SK-N-MC (cell line): ENCODE measurements at places on chromosomes 3 and 15.
A peak's percentile ranks its signal among the peaks of the same experiment; 100 is the strongest.

DNA sequence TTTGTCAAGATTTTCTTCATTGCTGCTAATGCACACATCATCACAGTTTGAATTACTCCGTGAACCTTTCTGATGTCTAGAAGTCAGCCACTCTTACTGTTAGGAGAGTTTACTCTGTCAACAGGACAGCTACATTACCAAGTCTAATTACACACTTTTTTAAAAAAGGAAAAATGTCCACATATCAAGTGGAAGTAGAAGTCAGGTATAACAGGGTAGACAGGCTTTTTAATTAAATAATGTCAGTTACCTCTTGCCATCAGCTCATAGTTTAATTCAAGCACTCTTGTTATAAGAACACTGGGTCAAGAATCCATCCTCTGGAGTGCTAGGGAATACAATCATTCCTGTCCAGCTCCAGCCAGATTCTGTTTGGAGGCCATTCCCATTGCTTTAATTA lies 232.8 kb downstream of the TAFA4 start:
- DNase-seq: no peak

DNA sequence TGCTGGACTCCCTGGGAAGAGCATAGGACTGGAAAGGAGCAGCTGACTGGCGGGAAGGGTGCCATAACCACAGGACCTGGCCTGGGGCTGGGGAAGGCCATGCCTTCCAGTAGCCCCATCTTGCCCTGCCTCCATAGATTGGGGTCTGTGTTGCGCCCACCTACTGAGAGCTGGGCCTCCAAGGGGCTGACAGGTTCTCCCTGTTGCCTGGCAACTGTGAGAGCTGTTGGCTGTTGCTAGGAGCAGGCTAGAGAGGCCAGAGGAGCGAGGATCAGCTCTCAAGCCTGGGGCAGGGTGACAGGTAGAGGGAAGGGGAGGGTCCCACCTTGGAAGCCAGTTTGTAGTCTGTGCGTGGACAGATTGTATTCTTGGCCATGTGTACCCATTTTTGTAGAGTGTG lies 2.8 kb upstream of the GNAI2 start:
- no peak for DNase-seq

GRCh38 chr3:133246773-133247172 lies 153.1 kb upstream of the BFSP2 start:
- DNase-seq: no peak

GRCh38 chr3:146968204-146968651 lies 363.1 kb upstream of the PLSCR5 start:
- DNase-seq: peak; percentile 53

DNA sequence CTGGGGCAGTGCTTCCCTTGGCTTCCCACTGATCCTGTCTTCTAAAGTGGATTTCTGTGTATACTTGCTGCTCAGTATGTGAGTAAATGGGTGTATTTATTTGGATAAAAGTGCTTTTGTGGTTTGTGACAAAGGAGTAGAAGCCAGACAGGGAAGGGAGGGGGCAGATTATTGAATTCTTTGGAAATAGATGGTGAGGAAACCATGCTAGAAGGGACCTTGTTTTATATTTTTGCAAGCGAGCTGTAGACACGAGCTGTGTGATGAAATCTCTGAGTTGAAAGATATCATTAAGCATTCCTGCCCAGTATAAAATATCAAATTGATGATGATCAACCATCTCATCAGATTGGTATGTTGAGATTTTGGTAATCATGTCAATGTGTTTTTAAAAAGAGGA lies 68.9 kb downstream of the DUT start:
- DNase-seq: no peak

DNA sequence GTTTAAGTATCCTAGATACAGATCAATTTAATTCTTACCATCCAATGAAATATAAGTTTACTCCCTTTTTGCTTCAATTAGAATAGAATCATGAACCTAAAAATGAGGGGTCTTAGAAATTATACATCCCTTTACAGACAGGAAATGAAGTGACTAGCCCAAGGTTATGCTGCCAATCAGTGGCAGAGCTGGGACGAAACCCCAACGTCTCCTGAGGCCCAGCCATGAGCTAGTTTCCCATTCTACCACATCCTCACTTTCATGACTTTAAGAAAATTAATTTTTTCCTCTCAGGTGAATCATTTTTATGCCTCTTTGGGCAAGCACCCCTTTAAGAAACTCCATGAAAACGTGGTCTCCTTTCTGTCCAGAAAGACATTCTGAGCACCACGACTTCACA lies 11.2 kb downstream of the LRIG1 start:
- DNase-seq: no peak

- DNase-seq: peak; percentile 16
These were observed 242.8 kb upstream of the UBE2E2 start for GRCh38 chr3:22960105-22960984.

- no peak for DNase-seq
These were observed 230.5 kb downstream of the UNC13C start for GRCh38 chr15:54208786-54209185.

- DNase-seq: no peak
These were observed 147.5 kb downstream of the CTNNB1 start for GRCh38 chr3:41346698-41347270.

GRCh38 chr3:42589382-42590109 lies 1.1 kb upstream of the SS18L2 start:
- DNase-seq: no peak

DNA sequence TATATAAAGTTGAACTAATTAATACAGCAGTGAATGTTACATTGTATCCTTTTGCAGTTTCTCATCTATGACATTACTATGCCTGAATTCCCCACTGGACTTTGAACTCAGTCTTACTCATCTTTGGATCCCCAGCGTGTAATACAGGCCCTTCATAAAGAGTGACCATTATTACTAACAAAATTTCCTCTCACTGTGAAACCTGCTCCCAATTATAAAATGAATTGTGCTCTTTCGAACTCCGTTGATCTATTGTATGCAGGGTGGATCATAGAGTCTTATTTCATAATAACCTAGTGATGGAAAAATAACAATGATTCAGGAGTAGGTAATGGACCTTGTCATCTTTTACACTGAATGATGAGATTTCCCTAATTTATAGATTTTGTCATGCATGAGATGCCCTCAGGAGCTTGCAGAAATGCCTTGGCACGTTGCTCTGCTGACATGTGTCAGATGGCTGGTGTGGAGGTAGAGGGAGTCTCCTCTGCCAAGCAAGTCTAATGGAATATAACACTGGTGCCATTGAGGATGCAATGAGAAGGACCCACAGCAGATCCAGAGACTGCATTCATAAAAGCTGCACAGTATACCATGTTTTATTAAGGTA lies 25.5 kb downstream of the B3GNT5 start:
- no peak for DNase-seq

DNA sequence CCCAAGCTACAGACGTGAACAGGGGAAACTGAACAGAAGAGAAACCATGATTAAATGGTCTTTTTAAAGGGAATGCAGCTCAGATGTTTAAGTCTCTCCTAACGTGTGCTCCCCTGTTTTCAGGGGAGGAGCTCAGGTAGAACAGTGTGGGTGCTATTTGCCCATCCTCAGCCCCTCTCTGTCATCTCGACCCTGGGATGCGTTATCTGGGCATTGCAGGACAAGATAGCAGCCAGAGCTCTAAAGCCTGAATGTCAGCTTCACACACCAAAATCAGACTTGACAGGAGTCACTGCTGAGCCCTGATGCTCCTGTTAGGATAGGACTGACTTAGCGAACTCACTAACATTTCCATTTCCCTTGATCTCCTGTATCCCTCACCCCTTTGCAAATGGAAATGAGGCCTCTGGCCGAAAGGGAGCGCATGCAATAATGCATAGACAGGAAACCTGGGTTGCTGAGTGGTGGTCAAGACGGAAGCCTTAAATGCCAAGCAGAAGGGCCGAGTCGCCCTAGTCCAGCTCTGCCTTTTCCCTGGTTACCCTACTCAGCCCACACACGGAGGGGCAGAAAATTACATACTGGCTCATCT lies 234.9 kb upstream of the TPM1 start:
- DNase-seq: no peak

DNA sequence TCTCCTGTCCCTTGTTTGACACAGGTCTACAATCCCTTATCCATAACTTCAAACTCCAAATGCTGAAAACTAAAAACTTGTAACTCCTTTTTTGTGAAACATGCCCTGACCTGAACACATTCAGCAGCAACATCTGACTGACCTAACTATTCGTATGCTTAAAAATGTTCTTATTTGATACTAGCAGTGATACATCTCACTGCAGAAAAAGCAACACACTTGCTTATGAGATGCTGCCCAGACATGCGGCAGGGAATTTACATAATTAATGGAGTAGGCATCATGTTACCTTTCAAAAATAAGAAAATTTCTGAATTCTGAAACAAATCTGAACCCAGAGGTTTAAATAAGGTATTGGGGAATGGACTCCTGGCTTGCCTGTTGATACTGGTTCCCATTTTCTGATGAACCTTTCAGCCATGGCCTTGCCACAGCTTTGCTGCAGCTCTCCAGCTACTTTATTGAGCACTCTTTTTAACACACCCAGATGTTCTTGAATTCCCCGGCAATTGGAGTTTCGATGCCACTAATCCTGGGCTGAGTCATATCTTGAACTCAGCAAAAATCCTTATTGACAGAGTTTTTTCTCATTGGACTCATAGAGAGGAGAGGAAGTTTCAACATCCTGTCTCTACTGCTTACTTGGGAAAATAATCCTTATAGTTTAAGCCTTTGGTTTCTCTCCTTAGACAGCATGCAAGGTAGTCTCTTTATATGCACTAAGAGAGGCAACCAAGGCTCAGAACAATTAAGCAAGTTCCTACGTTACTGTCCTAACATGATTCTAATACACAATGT lies 296.6 kb upstream of the LMCD1 start:
- no peak for DNase-seq

DNA sequence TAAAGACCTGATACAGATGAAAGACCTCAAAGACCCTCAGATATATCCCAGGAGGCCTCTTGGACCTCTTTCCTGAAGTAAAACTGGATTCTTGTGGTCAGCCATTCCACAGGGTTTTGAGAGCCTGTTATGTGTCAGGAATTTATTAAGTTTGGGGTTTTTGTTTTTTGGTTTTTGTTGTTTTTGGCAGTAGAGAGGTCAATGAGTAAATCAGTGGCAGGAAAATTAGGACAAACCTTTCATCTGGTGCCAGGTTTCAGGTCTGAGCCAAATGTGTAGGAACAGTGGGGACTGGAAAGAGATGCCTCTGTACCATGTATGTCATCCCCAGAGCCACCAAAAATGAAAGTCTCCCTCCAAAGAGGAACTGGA lies 520.4 kb upstream of the MDFIC2 start:
- no peak for DNase-seq

GRCh38 chr15:55247311-55247710 lies 42.3 kb downstream of the RAB27A start:
- no peak for DNase-seq

DNA sequence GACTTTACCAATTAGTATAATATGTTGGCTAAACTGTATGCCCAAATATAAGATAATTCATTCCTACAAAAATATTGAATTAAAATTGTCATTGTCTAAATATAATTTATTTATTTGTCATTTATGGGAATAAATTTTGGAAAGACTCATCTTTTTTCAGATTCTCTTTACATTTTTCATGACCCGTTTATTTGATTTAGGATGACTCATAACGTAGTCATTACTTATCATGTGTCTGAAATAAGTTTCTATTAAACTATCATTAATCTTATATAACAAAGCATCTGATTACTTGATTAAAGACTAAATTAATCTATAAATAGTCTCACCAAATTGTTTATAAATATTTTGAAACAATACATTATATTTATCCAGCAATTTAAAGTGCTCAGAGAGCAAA lies 516.6 kb downstream of the CADM2 start:
- no peak for DNase-seq

DNA sequence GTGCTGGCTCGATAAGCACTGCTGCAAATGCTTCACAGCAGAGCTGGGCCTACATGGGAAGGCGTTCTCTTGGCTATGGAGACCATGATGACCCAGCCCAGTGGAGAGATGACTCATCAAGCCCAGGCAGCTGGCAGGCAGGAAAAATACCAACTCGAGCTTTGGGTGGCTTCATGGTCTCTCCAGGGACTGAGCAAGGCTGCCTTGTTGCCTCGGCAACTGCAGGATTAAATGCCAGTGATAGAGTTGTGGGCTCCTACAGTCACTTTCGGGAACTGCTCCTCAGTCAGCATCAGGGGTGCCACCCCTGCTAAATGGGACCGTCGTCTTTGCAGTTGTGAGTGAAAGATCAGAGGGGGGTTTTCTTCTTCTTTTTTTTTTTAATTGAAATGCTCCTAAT lies 54.6 kb upstream of the MYZAP start:
- no peak for DNase-seq

DNA sequence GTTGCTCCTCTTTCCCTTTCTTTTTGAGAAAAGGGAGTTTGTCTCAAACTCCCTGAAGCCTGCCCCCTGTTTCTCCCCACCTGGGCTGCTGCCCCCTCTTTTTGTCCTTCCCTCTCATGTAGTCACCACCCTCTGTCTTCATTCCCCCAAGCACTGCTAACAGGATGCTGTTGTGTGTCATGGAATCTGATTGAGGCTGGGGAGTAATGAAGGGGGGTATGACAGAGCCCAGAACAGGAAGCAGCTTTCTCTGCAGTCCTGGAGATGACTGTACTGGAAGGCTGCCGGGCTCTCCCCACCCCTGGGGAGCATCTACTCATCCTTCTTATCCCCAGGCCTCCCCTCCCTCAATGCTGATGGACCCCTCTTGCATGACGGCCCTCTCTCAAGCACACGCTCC lies 181.6 kb downstream of the ABHD5 start:
- DNase-seq: no peak

DNA sequence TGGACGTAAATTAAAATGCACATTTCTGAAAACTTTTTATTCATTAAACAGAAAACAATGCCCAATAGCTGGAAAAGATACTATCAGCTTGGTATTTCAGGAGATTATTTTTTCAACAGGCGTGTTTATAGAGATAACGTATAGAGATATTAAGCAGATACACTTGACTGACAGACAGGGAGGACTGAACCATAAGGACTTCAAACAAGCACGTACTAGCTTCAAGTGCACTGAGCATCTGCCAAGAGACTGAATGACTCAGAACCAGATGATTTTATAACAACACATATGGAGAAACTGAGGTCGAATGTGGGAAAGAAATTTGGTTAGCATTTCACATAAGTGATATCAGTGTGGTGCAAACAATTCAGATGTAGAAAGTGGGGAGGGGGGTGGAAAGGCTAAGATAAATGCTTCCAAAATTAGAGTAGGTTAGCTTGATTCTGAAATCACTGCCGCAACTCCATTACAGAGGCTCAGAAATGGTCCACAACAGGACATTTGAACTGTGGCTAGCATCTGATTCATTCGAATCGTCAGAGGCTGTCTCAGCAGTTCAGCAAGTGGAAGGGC lies 103.5 kb downstream of the SEMA6D start:
- DNase-seq: no peak

- DNase-seq: no peak
These were observed 100.0 kb downstream of the THBS1 start for GRCh38 chr15:39680868-39681267.

GRCh38 chr3:15476378-15476777 lies 45.1 kb downstream of the COLQ start:
- DNase-seq: no peak

- no peak for DNase-seq
These were observed 7.4 kb upstream of the ZNF774 start for GRCh38 chr15:90344662-90345061.

GRCh38 chr3:5889374-5889773 lies 701.9 kb downstream of the EDEM1 start:
- DNase-seq: no peak

GRCh38 chr15:39587096-39587721 lies 6.3 kb downstream of the THBS1 start:
- DNase-seq: no peak

- no peak for DNase-seq
These were observed 136.3 kb downstream of the PLD1 start for GRCh38 chr3:171673951-171674350.
